Neural crest cell (in vitro differentiated cells): ENCODE measurements at places on chromosomes 13 and 19.

- no peak for DNase-seq
Observed at GRCh38 chr13:49977992-49978391, 18.9 kb upstream of the TRIM13 start.

GRCh38 chr13:45826731-45827130, 24.8 kb downstream of the SIAH3 start:
- no peak for DNase-seq

GRCh38 chr13:60412909-60413616, 16.0 kb downstream of the TDRD3 start:
- DNase-seq = no peak

GRCh38 chr19:55596304-55596703, 3.0 kb downstream of the FIZ1 start:
- no peak for DNase-seq

DNA sequence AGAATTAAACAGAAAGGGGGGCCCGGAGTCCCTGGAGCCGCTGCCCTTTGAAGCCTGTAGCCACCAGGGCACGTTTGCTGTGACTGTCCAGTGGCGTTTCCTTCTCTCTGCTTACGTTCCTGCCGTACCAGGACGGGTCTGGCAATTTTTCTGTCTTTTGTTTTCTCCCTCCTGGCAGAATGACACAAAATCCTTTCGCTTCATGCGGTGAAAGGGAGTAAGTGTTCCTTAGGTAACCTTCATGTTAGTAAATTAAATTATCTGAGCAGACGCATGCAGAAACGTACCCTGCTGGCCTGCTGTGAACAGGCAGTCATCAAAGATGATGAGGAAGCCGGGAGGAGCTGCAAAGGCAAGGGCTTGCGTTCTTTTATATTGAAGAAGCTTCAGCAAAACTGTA, 299.3 kb upstream of the ARGLU1 start:
- DNase-seq = peak; percentile 20

- DNase-seq = no peak
Observed at GRCh38 chr13:108070925-108071324, 144.4 kb downstream of the LIG4 start.

DNA sequence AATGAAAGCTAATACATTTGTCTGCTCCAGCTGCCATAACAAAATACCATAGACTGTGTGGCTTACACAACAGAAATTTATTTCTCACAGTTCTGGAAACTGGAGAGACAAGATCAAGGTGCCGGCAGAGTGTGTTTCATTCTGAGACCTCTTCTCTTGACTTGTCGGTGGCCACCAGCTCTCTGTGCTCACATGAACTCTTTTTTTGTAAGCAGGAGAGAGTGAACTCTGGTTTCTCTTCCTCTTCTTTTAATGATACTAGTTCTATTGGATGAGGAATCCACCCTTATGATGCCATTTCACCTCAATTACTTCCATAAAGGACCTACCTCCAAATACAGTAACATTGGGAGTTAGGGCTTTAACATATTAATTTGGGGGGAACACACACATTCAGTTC, 11.7 kb downstream of the KCTD12 start:
- no peak for DNase-seq

DNA sequence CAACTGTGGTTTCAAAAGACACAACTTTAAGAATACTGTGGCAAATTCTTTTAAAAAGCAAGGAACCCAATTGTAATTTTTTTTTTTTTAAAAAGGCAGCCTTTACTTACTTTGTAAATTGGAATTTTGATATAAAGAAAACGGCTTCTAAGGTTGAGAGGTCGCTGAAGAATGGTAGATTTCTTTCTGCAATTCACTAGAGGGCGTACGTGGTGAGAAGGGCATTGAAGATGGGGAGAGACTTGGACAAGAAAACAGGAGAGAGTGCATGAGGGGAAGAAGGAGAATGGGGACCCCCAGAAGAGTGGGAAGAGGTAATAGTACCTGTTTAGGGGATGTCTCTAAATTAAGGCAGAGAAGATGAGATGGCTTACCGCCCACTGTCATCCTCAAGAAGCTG, 33.5 kb upstream of the PABPC3 start:
- DNase-seq = no peak

GRCh38 chr13:79403113-79403512, 2.9 kb downstream of the RBM26 start:
- no peak for DNase-seq

DNA sequence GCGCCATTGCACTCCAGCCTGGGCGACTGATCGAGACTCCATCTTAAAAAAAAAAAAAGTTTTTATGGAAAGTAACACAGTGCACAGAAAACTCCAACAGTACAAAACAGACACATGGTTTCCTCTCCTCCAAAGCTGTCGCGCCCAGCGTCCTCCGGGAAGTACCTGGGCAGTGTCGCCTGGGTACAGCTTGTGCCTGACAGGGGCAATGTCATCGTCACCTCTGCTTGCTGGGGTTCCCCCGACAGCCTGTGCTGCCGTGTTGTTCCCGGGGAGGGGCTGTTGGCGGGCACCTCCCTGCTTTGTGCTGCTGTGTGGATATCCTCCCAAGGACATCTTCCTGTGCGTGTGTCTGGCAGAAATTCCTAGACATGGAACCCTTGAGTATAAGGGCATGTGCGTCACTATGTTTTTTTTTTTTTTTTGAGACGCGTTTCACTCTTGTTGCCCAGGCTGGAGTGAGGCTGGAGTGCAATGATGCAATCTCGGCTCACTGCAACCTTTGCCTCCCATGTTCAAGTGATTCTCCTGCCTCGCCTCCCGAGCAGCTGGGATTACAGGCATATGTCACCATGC, 2.4 kb upstream of the F2RL3 start:
- no peak for DNase-seq

DNA sequence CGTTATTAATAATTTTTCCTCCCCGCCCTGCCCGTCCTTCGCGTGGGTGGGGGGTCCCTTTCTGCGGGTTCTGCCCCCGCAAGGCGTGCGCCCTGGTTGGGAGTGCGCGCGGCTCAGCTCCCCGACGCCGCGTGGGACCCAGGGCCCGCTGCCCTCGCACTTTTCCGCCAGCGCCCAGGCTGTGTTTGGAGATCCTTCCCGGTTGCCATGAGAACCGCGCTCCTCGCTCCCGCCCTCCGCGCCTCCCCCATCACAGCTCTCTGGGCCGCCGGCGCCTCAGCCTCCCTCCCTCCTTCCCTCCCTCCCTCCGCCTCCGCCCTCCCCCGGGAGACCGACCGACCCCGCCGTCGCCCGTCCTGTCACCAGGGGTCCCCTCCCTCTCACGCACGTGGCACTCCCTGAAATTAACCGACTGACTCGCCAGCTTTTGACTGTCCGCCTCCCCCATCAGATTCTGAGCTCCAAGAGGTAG, 2.4 kb upstream of the SSBP4 start:
- DNase-seq = peak; percentile 71

DNA sequence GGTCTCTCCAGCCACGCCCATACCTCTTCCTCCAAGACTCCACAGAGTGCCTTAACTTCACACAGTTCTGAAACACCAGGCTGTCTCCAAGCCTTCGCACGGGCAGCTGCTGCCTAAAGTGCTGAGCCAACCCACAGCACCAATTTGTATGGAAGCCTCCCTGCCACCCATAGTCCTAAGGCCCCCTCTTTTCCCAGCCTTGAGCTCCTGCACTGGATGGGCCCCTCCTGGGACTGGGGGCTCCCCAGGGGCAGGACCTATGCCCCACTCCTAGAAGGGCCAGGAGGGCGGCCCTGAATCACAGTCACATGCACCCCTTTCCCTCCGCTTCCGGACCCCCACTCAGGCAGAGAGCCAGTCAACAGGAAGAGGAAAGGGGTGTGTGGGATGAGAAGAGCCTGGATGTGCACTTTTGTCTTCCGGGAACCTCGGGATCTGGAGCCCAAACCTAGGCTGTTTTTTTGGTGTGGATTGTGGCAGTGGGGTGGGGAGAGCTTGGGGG, 5.1 kb upstream of the FCER2 start:
- no peak for DNase-seq

DNA sequence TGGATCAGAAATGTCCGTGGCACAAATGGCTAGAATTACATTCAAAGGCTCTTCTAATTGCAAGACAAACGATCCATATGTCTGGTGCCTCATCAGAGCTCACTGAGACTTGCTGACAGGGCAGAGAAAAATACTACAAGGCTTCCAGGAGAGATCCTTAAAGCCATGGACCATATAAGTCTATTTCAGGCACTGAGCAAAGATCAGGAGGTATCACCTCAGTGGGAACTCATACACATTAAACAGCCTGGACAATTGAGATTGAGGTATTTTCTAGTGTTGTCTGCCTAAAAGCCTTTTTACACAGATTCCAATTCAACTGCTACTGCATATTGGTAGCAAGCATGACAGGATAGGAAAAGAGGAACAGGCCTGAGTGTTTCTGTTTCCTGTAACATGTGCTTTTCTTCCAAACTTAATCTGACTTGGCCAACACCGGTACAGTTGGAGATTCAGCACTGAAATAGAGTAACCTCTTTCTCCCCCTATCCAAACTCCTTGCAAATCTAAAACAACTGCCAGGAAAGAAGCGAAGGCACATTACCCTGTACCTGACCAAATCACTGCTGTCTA, 65.9 kb downstream of the SERP2 start:
- DNase-seq = no peak

- DNase-seq = no peak
Observed at GRCh38 chr13:60335531-60335930, 61.5 kb upstream of the TDRD3 start.

DNA sequence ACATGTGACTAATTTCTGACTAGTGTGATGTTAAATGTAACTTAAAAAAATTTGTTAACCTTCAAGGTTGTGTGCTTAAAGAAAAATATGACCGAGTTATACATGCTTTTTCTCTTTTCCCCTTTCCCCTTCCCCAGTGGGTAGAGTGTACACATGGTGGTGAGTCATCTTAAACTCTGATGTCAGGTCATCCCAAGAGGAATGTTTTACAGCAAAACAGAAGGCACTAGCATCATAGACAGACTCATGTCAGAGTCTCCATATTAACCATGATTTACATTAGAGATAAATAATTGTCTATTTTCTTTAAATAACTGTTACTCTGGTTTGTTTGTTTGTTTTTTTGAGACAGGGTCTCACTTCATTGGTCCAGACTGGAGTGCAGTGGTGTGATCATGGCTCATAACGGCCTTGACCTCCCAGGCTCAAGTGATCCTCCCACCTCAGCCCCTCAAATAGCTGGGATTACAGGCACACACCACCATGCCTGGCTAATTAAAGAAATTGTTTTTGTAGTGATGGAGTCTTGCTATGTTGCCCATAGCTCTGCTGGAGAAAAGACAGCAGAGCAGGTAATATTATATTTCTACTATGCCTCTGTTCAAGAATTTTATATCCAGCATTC, 160.4 kb upstream of the PCDH9 start:
- DNase-seq = no peak

DNA sequence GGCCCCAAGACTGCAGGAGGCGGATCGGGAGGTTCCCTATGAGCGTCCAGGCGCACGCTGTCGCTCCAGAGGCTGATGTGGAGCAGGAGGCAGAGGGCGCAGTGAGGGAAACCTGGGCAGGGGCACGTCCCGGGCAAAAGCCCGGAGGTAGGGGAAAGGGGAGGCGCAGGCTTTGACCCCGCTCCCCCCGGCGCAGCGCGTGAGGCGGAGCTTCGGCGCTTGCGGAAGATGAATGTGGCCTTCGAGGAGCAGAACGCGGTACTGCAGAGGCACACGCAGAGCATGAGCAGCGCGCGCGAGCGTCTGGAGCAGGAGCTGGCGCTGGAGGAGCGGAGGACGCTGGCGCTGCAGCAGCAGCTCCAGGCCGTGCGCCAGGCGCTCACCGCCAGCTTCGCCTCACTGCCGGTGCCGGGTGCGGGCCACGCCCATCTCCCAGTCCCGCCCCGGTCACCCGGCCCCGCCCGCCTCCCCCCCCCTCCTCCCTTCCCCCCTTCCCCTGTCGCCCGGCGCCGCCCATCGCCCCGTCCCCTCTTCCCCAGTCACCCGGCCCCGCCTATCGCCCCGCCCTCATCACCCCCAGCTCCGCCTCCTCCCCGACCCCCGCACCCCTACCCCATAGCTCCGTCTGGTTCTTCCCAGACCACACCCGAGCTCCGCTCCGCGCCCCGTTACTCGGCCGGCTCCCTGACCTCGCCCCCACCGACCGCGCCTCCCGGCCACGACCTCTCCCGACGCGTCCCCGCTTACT, 4.1 kb downstream of the HMG20B start:
- peak; percentile 40 for DNase-seq

GRCh38 chr19:9705836-9706235, 30.9 kb upstream of the ZNF562 start:
- no peak for DNase-seq

- DNase-seq = no peak
Observed at GRCh38 chr19:19568802-19569756, 31.0 kb downstream of the CILP2 start.

- DNase-seq = no peak
Observed at GRCh38 chr19:6233056-6233826, 46.5 kb downstream of the MLLT1 start.

DNA sequence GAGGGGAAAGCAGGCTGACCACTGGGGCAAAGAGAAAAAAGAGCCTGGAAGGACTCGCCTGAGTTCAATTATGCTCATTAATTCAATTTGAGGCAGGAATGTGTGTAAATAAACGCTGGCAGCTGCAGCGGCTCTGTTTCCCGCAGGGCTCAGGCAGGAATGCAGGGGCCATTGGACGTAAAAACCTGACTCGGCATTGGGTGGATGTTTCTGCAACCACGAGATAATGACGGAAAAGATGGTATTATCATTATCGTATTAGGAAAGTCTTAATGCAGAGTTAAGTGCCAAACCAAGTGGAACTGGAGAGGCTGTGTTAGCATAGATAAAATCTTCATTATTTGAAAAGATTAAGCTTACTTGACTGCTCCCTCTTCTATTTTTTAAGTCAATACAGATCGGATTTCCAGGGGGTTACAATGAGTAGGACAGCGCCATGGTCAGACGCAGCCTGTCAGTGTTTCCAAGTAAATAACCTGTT, 169.8 kb downstream of the SHISA2 start:
- DNase-seq = peak; percentile 6

DNA sequence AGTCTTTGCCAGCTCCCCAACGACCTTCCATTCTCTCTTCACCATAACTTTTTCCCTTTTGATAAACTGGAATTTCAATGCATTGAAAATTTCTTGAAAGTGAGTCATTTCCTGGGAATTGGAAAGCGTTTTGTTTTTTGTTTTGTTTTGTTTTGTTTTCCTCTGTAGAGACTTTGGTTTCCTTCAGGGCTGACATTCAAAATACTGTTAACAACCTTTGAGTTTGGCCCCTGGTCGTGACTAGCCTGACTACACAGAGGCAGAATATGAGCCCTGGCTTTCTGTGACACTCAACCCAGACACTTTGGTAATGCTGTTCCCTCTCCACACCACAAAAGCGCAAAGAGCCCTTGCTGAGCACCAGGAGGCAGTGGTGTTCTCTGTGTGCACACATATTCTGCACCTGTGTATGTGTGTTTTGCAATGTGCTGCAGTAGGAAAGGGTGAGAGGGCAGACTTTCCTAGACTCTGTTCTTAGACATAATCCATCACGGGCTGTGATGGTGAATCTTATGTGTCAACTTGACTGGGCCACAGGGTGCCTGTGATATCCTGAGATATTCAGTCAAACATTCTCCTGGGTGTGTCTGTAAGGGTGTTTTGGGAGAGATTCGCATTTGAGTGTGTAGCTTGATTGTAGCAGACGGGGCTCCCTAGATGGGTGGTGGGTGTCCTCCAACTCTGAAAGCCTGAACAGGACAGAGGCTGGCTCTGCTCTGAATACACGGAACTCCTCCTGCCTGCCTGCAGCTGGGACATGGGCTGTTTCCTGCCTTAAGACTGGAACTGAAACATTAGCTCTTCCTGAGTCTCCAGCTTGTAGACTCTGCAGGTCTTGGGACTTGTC, 29.5 kb upstream of the ANKRD10 start:
- DNase-seq = no peak
